ENCODE measurements at places on chromosomes 7 and 10.

GRCh38 chr7:129827467-129827990 is 125.2 kb downstream of the UBE2H start:
- DNase-seq, result no peak

DNA sequence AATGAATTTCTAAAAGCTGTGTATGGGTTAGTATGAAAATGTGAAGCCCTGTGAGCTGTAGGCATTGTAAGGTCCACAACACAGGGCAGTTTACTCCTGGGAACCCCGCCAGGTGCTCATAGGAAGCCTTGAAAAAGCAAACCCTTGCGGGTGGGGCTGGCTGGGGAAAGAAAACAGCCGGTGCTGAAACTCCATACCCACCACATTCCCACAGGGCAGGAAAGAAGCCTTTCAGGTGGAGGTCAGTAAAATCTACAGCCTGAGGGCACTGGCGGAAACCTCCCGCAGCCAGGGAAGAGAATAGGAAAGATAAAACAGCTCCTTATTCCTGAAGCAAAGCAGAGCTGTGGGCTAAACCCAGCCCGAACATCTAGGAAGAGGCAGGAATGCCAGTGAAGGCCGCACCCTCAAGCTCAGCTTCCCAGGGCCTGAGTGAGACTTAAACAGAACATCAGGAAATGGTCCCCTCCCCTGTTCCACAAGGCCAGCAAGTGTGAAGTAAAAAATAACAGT is 34.7 kb downstream of the PODXL start:
- no peak for DNase-seq

DNA sequence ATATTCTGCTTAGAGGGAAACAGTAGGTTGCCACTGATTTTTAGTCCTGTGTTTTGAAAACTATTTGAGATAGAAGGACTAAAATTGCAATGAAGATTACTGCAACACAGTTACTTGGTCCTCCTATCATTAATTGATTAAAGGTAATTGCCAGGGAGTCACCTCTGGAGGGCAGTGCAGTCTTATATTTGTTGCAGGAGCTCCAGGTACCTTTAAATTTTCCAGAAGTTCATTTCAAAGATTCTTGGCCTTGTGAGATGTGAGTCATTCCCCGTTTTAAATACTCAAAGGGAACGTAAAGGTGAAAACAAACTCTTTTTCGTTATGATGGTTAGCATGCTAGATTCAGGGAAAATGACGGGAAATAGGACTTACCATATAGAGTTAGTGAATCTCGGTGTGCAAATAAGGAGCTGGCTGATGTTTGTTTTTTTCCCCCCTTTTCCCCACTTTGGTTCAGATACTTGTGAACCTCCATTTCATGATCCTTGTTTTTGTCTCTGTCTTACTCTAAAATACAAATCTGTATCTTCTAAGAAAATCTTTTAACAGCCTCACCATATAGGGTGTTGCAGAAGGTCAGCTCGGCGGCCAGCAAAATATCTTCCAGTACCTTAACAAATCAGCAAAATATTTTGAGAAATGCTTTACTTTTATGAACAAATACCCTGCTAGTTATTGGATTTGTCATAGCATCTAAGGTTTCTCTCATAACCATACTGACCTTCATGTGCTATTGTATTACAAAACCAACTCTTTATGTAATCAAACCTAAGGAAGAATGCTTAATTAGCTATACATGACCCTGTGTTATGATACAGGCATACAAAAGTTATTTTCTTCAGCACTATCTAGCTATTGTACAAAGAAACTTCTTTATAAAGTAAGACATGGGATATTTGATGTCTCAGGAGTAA is 143.0 kb upstream of the HDAC9 start:
- no peak for DNase-seq

- DNase-seq, result no peak
Observed at GRCh38 chr7:2409745-2410414, 6.5 kb downstream of the CHST12 start.

DNA sequence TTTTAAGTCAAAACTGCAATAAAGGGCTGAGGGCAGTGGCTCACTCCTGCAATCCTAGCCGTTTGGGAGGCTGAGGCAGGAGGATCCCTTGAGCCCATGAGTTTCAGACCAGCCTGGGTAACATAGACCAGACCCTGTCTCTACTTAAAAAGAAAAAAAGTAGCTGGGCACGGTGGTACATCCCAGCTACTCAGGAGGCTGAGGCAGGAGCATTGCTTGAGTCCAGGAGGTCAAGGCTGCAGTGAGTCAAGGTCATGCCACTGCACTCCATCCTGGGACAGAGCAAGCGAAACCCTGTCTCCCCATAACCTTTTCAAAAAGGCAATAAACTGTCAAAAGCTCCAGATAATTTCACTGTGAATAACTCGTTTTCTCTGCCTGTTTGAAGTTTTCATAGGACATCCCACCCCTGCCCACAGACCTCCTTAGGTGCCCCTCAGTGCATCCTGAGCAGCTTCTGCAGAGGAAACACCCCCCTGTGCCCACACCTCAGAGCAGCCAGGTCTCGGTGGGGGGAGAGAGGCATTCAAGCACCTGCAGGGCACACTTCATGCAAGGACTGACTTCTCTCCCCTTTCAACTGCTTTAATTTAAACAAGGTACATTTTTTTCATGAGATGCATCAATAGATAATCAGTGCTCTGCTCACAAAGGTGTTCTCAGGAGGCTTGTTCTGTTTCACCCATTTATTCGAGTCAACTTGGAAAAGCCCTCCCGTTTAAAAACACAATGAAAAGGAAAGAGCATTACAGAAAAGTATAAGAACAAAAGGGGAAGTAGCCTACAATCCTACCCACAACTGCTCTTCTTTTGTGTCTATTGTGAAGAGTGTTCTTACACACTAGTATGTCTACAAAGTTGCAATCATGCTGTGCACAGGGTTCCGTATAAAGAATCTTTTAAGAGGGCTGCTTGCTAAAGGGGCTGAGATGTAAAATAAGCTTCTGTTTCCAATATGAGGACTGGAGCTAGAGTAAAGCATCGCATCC is 104.9 kb downstream of the KMT2E start:
- DNase-seq, result no peak

GRCh38 chr7:103336761-103337160 is 7.8 kb downstream of the DNAJC2 start:
- DNase-seq, result no peak

GRCh38 chr7:22657479-22657878 is 69.5 kb upstream of the IL6 start:
- no peak for DNase-seq

DNA sequence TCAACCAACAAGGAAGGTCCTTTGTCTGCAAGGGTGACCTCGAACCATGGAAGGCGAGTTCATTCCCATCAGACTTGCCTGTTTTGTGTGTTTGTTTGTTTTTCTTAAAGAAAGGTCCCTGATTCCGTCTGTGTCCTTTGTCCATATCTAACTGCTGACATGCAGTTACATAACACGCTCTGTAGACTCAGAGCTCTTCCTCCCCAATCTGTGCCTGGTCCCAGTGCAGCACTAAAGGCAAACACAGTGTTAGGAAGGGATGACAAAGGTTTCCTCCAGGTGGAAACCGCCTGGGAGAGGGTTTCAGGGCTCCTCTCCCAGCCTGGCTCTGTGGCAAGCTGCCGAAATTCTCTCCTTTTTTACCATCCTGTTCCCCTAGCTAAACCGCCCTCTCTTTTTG is 13.4 kb downstream of the JCAD start:
- no peak for DNase-seq

- no peak for DNase-seq
Observed at GRCh38 chr7:68119411-68119810, 1122.8 kb downstream of the TYW1 start.

GRCh38 chr10:119399466-119399865 is 143.1 kb downstream of the RGS10 start:
- no peak for DNase-seq

GRCh38 chr7:88442413-88442812 is 135.7 kb upstream of the STEAP4 start:
- no peak for DNase-seq

GRCh38 chr10:73779539-73780197 is 2.2 kb upstream of the CHCHD1 start:
- DNase-seq, result no peak

Measured in activated CD4-positive, alpha-beta T cell treated with anti-CD3 and anti-CD28 coated beads, Interleukin-2, amount 50 U/mL, for 4 hours (primary cell).